Osteocyte (in vitro differentiated cells): ENCODE measurements at places on chromosomes 5 and 9.

DNA sequence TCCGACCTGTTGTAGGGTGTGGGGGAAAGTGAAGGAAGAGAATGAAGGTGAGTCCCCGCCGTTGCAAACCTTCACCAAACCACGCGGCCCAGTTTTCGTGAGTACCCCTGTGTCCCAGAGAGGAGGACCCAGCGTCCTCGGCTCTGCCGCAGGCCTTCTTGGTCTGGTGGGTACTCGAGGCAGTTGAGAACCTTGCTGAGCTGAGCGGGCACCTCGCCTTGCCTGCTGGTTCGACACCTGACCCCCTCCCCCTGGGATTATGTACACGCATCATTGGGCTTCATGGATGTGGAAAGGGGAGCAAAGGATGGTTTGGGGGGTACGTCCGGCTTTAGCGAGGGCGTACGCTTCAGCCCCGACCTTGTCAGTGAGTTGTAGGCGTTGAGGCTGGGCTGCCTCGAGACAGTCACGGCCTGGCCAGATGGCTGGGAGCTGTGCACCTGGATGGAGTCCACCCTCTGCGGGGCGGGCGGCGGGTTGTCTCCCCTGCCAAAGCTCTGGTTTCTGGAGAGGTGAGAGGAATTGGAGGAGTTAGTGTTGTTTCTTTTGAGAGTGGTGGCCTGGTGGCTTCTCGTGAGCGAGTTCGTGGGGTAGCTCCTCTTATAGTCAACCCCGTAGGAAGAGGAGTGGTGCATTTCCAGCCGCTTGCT lies 128.1 kb downstream of the SEMA6A start:
- peaks cover 4% of the 10 kb centered on the region for H3K36me3 ChIP-seq
- no peak overlapping the region for H3K4me3 ChIP-seq
- H3K27me3 ChIP-seq: no peaks in the 10 kb centered on the region
- no peak overlapping the region for H3K27ac ChIP-seq
- no peaks in the 10 kb centered on the region for H3K4me1 ChIP-seq

- H3K4me3 ChIP-seq: no peak overlapping the region
- H3K27ac ChIP-seq: no peak overlapping the region
- no peaks in the 10 kb centered on the region for H3K27me3 ChIP-seq
Measured at GRCh38 chr9:86035827-86036440, 63.4 kb downstream of the GOLM1 start.

- no peak overlapping the region for H3K27ac ChIP-seq
- no peak overlapping the region for H3K4me3 ChIP-seq
- DNase-seq: no peak
- H3K36me3 ChIP-seq: no peaks in the 10 kb centered on the region
Measured at GRCh38 chr5:21681911-21682310, 1171.2 kb downstream of the CDH12 start.

DNA sequence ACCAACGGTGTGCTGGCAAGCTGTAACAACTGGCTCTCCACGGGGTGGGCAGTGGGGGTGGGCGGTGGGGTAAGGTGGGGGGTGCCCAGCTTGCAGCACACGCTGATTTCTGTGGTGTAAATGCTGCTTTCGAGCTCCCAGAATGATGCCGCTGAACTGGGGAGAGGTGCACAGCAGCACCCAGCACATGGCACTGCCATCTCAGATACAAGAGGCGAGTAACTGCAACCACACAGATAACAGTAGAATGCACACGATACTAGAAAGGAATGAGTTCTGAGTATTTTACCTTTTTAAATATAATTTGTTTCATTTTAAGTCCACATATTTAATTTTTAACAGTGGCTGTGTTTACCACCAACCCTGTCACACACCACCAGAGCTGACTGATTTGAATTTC lies 87.9 kb downstream of the SEMA4D start:
- H3K4me3 ChIP-seq: no peak overlapping the region
- no peak for DNase-seq
- H3K36me3 ChIP-seq: no peaks in the 10 kb centered on the region
- H3K4me1 ChIP-seq: peaks cover 13% of the 10 kb centered on the region

GRCh38 chr5:150272531-150272930 lies 17.0 kb downstream of the CAMK2A start:
- DNase-seq: no peak
- H3K4me1 ChIP-seq: peaks cover 6% of the 10 kb centered on the region
- H3K36me3 ChIP-seq: no peaks in the 10 kb centered on the region
- H3K27ac ChIP-seq: no peak overlapping the region
- H3K4me3 ChIP-seq: no peak overlapping the region
- no peaks in the 10 kb centered on the region for H3K27me3 ChIP-seq

- no peak overlapping the region for H3K27ac ChIP-seq
- DNase-seq: no peak
- no peaks in the 10 kb centered on the region for H3K36me3 ChIP-seq
- no peaks in the 10 kb centered on the region for H3K4me1 ChIP-seq
Measured at GRCh38 chr5:58199087-58199486, 260.8 kb downstream of the PLK2 start.

DNA sequence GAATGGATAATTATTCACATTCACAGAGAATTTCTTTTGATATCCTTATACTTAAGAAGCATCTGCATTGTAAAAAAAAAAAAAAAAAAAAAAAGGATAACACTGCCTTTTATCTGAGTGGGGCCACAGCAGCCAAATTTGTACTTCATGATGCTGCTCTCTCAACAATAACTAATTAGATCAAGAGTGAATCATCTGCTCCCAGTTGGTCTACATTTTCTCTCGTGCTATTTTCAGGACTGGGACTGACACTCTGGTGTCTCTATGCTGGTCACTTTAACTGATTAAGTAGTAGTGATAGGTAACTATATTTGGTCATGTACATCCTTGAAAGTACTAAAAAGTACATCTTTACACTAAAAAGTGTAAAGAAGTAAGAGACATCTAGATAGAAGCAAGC lies 90.1 kb downstream of the RFX3 start:
- no peaks in the 10 kb centered on the region for H3K27me3 ChIP-seq
- no peak overlapping the region for H3K4me3 ChIP-seq
- H3K4me1 ChIP-seq: peaks cover 3% of the 10 kb centered on the region

GRCh38 chr5:111937094-111937493 lies 180.1 kb upstream of the NREP start:
- H3K27me3 ChIP-seq: no peaks in the 10 kb centered on the region
- H3K4me3 ChIP-seq: no peak overlapping the region
- H3K4me1 ChIP-seq: peaks cover 59% of the 10 kb centered on the region
- peak overlapping the region; percentile 60 for H3K27ac ChIP-seq
- no peak for DNase-seq
- peaks cover 6% of the 10 kb centered on the region for H3K36me3 ChIP-seq

GRCh38 chr5:127412698-127413097 lies 104.7 kb upstream of the PRRC1 start:
- H3K27me3 ChIP-seq: no peaks in the 10 kb centered on the region
- DNase-seq: no peak
- no peak overlapping the region for H3K4me3 ChIP-seq
- peaks cover 17% of the 10 kb centered on the region for H3K36me3 ChIP-seq
- no peak overlapping the region for H3K27ac ChIP-seq
- peaks cover 24% of the 10 kb centered on the region for H3K4me1 ChIP-seq

GRCh38 chr5:115857626-115858349 lies 16.1 kb downstream of the AP3S1 start:
- H3K4me1 ChIP-seq: peaks cover 47% of the 10 kb centered on the region
- DNase-seq: no peak
- H3K27me3 ChIP-seq: no peaks in the 10 kb centered on the region
- peak overlapping the region; percentile 54 for H3K4me3 ChIP-seq
- H3K36me3 ChIP-seq: peaks cover 11% of the 10 kb centered on the region

DNA sequence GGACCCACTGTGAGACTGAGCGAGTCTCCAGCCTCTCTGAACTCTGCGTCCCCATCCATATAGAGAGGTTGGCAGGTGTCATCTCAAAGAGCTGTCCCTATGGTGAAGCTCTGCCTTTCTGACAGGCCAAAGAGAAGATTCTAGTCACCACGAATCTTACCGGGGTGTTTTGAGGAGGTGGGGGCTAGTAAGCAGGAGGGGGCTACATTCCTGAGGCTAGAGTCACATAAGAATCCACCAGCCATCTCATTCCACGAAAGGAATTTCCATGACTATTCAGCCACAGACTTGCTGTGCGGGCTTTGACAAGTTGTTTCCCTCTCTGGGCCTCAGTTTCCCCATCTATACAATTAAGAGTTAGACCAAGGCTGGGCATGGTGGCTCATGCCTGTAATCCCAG lies 16.3 kb downstream of the PDGFRB start:
- H3K4me3 ChIP-seq: peak overlapping the region; percentile 60
- H3K36me3 ChIP-seq: peaks cover 26% of the 10 kb centered on the region

DNA sequence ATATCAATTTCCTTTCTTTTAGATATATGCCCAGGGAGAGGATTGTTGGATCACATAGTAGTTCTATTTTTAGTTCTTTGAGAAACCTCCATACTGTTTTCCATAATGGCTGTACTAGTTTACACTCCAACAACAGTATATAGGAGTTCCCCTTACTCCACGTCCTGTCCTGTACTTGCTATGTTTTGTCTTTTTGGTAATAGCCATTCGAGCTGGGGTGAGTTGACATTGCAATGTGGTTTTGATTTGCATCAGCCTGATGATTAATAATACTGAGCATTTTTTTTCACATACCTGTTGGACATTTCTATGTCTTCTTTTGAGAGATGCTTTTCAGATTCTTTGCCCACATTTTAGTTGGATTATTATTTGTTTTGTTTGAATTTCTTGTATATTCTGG lies 445.9 kb downstream of the NTRK2 start:
- no peak for DNase-seq
- no peak overlapping the region for H3K4me3 ChIP-seq
- no peak overlapping the region for H3K27ac ChIP-seq
- peaks cover 7% of the 10 kb centered on the region for H3K27me3 ChIP-seq
- peaks cover 7% of the 10 kb centered on the region for H3K4me1 ChIP-seq
- H3K36me3 ChIP-seq: no peaks in the 10 kb centered on the region

- H3K4me3 ChIP-seq: no peak overlapping the region
- H3K4me1 ChIP-seq: peaks cover 83% of the 10 kb centered on the region
- H3K27ac ChIP-seq: peak overlapping the region; percentile 81
- DNase-seq: no peak
- H3K27me3 ChIP-seq: no peaks in the 10 kb centered on the region
Measured at GRCh38 chr5:111735583-111736270, 21.3 kb downstream of the NREP start.

DNA sequence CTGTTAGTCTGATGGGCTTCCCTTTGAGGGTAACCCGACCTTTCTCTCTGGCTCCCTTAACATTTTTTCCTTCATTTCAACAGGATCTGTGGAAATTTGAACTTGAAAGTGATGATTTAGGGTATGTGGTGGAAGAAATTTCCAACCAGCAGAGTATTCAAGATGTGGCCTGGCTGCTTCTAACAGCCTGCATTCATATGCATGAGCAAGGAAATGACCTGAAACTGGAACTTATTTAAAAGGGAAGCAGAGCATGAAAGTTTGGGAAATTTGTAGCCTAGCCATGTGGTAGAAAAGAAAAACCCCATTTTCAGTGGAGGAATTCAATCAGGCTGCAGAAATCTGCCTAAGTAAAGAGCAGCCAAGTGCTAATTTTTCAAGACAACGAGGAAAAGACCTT lies 41.7 kb downstream of the UNC13B start:
- H3K4me1 ChIP-seq: no peaks in the 10 kb centered on the region
- no peak for DNase-seq
- no peaks in the 10 kb centered on the region for H3K27me3 ChIP-seq
- peaks cover 8% of the 10 kb centered on the region for H3K36me3 ChIP-seq

- H3K36me3 ChIP-seq: no peaks in the 10 kb centered on the region
- DNase-seq: no peak
- no peak overlapping the region for H3K4me3 ChIP-seq
Measured at GRCh38 chr9:110814159-110814558, 145.6 kb downstream of the MUSK start.

DNA sequence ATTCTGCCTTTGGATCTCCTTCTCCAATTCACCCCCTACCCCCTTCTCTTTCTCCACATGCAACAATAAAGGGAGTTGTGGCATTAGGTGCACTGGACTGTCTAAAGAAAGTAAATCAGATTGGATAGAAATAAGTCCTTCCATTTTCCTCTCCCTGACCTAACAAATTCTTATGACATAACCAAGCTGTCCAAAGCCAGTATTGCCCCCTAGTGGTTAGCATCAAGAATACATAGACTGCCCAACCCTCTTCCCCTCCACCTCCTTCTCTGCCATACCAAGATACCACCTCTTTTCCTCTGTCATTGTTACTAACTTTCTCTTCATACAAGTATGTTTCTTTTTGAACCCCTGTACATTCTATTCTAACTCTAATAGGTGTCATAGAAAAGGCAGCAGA lies 45.7 kb downstream of the PPARGC1B start:
- H3K27me3 ChIP-seq: no peaks in the 10 kb centered on the region
- no peak overlapping the region for H3K27ac ChIP-seq
- peaks cover 15% of the 10 kb centered on the region for H3K4me1 ChIP-seq
- no peak for DNase-seq
- no peak overlapping the region for H3K4me3 ChIP-seq

DNA sequence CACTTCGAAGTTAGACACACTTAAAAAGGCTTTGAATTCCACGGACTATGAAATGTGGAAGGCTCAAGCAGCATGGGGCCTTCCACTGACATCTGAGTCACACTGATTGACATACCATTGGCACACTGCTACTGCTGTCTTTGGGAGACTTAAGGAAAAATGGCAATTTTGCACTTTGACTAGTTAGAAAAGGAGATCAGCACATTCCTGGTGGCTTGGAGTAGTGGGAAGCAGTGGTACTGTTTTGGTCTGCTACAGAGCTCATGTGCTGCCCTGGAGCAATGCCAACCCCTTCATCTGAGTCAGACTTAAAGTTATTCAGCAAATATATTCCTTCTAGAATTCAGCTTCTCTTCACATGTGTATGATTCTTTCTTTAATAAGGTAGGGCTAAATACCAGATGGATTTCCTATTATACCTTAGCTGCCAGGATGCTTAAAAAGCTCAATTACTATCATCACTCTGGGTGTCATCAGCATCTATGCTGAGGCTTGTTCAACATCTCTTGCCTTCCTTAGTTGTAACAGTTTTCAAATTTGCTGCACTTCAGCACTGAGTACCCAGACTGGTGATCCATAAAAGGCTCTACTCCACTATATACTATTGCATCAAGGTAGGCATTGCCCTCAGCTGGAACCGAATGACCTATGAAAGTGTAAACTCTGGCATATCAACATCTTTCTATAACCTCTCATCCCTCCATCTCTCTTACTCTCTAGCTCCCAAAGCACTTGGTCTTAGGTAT lies 42.3 kb upstream of the MOCS2 start:
- H3K36me3 ChIP-seq: no peaks in the 10 kb centered on the region
- peak overlapping the region; percentile 80 for H3K27ac ChIP-seq
- H3K27me3 ChIP-seq: no peaks in the 10 kb centered on the region
- no peak overlapping the region for H3K4me3 ChIP-seq

DNA sequence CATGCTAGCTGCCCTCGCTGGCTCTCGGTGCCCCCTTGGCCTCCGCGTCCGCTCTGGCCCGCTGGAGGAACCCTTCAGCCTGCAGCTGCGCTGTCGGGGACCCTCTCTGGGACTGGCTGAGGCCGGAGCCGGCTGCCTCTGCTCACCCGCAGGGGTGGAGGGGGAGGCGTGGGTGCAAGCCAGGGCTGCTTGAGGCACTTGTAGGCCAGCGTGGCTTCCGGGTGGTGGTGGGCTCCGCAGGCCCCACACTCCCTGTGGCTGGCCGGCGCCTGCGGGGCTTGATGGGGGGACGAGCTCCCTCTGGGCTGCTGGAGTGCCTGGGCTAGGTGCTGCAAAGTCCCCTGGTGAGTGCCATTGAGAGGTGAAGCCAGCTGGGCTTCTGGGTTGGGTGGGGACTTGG lies 429.6 kb downstream of the LRRC70 start:
- no peaks in the 10 kb centered on the region for H3K36me3 ChIP-seq
- H3K4me3 ChIP-seq: no peak overlapping the region
- H3K4me1 ChIP-seq: no peaks in the 10 kb centered on the region
- H3K27ac ChIP-seq: no peak overlapping the region
